Thoracic aorta (tissue), 2 donors: ENCODE measurements at places on chromosomes 3 and 15.

- no peak for DNase-seq
Observed at GRCh38 chr3:65552434-65552833, 486.3 kb downstream of the MAGI1 start.

DNA sequence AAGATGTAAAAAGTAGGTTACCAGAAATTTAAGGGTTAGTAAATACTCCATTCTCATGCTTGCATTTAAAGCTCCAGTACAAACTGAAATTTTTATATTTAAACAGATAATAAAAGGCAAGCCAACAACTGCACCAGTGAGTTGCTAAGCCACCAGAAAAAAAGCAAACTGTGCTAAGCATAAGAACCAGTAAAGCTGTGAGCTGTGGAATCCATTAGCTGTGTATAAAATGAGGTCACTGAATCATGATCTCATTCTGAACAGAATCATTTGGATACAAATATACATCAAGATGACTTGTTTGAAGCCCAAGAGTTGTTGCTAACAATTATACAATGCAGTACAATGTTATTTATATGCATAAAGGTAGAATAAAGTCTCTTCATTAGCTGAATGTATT is 1312.2 kb downstream of the SI start:
- DNase-seq: no peak

DNA sequence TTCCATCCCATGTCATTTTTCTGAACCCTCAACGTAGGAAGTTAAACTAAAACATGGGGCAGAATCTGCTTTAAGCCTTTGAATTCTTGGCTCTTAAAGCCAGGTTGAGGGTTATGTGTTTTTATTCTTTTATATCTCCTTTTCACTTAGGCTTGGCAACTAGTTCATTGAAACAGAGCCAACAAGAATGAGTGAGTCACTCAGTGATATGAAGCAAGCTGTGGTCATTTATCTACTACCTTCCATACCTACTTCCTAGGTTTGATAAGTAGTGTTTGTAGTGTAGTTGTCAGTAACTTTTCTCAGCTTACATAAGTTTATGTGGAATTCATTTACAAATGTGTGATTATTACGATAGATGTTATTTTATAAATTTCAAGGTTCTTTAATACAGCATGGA is 67.4 kb downstream of the SNRPN start:
- DNase-seq: no peak

GRCh38 chr3:110343945-110344344 is 727.7 kb upstream of the NECTIN3 start:
- DNase-seq: no peak

GRCh38 chr3:160671231-160671630 is 5.7 kb upstream of the ARL14 start:
- no peak for DNase-seq

- peak; percentile 11 for DNase-seq
Observed at GRCh38 chr3:190585805-190586630, 72.1 kb downstream of the IL1RAP start.

DNA sequence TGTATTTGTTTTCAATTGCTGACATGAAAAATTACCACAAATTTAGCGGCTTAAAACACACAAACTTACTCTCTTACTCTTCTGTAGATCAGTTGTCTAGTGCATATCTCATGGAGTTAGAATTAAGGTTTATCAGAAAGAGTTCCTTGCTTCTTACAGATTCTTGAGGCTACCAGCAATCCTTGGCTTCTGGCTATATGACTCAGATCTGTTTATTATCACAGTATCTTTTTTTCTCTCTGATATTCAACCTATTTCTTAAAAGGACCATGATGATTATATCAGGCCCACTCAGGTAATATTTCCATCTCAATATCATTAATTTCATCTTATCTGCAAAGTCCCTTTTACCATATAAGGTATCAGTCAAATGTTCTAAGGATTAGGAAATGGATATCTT is 263.5 kb upstream of the BCHE start:
- no peak for DNase-seq

DNA sequence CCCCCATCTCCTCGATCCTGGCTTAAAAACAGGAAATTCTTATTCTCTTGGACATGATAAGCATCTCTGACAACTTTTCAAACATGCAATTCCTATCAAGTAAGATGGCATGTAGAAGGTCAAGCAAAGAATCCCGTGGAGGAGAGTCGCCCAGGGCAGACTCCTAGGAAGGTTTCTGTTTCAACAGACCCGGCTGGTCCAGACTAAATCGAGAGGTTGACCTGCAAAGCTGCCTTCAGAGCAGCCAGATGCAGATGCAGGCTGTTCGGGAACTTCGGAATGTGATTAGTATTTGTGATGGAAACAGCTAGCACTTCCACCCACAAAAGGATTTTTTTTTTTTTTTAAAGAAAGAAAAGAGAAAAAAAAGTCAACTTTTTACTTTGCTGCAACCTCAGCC is 216.8 kb downstream of the NR1D2 start:
- no peak for DNase-seq
